Occipital lobe (tissue), 3 donors: ENCODE measurements at places on chromosomes 13 and 19. TPM values are rescaled to one million over a fixed set of nuclear protein-coding genes. Genes with fewer than 3 reads are reported as not detected.

DNA sequence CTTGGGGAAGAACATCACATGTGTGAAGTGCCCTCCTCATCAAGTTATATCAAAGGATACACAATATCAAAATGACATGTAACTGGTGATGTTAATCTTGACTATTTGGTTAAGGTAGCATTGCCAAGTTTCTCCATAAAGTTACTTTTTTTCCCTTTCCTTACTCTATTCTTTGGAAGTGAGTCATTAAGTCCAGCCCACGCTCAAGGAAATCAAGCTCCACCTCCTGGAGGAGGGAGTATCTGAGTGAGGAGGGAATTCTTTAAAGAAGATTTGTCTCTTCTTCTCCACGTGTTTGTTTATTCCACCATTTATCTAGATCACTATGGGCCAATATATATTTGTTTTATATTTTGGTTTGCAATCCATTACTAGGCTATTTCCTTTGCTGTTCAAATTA is 33.6 kb upstream of the FNDC3A start:
- DNase-seq, result no peak

The ICAM3 gene
- total RNA-seq, result 0.94 TPM

GRCh38 chr13:44974056-44974793 is 15.0 kb downstream of the NUFIP1 start:
- DNase-seq, result no peak

GRCh38 chr13:45209229-45209628 is 8.4 kb upstream of the KCTD4 start:
- DNase-seq, result no peak

- no peak for DNase-seq
These were observed 4.3 kb downstream of the KIRREL2 start for GRCh38 chr19:35860818-35861639.

DNA sequence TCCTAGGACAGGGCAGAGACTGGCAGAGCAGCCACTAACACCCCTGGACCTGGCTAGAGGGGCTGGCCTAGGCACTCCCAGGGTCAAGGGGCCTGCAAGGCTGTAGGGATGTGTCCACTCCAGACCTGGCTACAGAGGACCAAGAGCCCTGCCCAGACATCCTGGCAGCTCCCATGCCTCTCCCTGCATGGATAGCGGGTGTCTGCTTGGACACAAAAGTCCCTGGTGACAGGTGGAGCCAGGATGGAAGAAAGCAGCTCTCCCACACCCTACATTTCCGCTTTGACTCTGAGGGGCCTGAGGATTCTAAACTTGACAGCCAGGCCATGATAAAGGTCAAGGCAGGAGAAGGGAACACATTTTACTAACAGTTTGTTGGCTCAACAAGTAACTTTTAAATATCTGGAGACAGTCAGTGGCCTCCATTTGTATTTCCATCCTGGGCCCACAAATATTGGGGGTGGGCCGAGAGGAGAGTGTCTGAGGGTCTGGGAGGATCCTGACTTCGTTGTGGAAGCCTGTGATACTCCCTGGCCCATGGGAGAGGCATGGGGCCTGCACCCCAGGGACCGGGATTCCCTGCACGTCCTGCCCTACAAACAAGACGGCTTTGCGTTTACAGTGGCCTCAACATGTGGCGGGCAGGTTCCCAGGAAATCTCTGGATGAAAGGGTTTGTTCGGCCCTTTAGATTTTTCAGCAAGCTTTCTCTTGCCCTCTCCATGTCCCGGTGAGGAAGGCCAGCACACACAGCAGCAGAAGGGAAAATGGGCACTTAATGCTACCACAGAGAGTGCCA is 19.8 kb upstream of the SLC7A9 start:
- DNase-seq, result no peak

- DNase-seq, result no peak
These were observed 117.3 kb downstream of the RAB20 start for GRCh38 chr13:110444226-110444653.

The ITGBL1 gene
- total RNA-seq, result 1.1 TPM

The MTUS2 gene
- total RNA-seq, result 3.6 TPM

The ZGLP1 gene
- total RNA-seq, result 1.6 TPM

- DNase-seq, result no peak
These were observed 56.3 kb upstream of the GPR12 start for GRCh38 chr13:26816881-26817280.

DNA sequence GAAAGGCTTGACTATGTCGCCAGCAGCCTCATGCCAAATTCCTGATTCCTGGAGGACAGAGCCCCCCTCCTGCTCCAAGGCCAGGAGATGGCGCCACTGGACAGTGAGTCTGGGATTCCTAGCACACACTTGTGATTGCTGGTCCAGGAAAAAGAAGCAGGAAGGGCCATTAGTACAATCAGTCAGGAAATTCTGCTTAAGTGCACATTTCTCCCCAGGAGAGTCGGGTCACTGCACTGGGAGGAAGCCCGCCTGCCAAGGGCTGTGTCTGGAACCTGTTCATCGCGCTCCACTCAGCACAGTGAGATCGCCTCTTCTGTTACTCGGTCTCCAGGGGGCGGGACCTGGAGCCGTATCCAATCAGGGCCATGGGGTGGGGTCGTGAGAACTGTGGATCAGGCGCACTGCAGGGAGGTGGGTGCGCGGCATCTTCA is 65.1 kb downstream of the ZNF823 start:
- DNase-seq, result peak; percentile 12

The C2CD4C gene
- total RNA-seq, result 16.1 TPM

- no peak for DNase-seq
These were observed 171.3 kb downstream of the DACH1 start for GRCh38 chr13:71695662-71696061.

GRCh38 chr19:31730270-31730669 is 381.0 kb upstream of the TSHZ3 start:
- DNase-seq, result no peak

The MICOS13 gene
- 16.2 TPM for total RNA-seq

DNA sequence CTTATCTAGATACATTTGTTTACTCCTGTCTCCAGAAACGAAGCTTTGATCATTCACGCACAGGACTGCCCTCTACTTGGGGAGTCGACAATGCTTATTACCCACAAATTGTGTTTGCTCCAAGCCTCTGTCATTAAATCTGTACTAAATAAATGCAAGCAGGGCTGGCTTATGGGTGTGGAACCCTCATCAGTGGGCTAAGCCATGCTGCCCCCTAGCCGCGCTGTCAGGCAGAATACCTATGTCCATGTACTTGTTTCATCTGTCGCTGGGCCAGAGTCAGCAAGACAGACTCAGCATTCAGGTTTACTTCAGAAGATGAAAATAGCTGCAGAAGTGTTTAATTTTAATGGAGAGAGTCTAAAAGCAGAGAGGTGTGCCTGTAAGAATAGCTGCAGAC is 110.0 kb upstream of the PRR20A start:
- no peak for DNase-seq

DNA sequence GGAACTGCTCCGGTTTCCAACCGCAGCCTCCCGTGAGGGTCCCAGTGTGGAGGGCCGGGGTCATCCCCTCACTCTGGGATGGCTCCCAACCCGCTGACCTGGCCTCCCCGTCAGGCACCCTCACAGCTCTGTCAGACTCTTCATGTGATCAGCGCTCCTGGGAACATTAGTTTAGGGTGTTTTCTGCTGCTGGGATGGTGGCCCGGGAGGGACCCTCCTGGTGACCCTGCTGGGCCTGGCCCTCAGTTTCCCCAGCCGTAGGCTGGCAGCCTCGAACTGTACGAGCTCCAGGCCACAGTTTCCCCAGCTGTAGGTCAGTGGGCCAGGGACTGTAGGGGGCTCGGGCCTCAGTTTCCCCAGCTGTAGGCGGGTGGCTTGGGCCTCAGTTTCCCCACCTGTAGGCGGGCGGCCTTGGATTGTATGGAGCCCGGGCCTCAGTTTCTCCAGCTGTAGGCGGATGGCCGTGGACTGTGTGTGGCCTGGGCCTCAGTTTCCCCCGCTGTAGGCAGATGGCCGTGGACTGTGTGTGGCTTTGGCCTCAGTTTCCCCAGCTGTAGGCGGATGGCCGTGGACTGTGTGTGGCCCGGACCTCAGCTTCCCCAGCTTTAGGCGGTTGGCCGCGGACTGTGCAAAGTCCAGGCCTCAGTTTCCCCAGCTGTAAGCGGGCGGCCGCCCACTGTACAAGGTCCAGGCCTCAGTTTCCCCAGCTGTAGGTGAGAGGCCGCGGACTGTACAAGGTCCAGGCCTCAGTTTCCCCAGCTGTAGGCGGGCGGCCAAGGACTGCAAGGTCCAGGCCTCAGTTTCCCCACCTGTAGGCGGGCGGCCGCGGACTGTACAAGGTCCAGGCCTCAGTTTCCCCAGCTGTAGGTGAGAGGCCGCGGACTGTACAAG is 1.3 kb upstream of the PTBP1 start:
- no peak for DNase-seq

DNA sequence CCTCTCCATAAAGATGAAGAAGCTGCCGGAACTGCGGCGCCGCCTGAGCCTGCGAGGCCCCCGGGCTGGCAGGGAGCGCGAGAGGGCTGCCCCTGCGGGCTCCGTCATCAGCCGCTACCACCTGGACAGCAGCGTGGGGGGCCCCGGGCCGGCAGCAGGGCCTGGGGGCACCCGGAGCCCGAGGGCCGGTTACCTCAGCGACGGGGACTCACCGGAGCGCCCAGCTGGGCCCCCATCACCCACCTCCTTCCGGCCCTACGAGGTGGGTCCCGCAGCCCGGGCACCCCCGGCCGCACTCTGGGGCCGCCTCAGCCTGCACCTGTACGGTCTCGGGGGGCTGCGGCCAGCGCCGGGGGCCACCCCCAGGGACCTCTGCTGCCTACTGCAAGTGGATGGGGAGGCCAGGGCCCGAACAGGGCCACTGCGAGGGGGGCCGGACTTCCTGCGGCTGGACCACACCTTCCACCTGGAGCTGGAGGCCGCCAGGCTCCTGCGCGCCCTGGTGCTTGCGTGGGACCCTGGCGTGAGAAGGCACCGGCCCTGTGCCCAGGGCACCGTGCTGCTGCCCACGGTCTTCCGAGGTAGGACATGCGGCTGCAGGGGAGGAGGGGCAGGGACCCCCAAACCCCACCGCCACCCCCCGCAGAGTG is 2.7 kb downstream of the SYDE1 start:
- DNase-seq, result no peak

- no peak for DNase-seq
These were observed 5.4 kb upstream of the ZNF98 start for GRCh38 chr19:22427547-22427946.

GRCh38 chr13:95222733-95223018 is 78.6 kb downstream of the ABCC4 start:
- DNase-seq, result no peak

DNA sequence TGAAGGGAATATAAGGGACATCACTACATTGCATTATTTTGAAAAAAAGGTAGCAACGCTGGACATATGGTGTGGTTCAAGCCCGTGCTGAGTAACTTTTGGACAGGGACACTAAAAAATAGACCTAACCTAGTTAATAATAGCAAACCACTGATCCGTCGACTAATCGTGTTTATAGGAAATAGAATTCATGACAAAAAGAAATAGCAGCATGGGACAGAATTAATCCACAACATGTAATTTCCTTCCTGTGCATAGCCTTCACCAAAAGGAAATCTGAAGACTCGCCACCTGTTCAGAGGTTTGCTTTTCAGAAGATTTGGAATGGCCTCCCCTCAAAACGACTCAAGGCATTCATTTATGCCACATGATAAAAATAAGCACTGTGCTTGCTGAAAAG is 128.7 kb downstream of the FGF14 start:
- DNase-seq, result no peak

The GIPR gene
- not detected for total RNA-seq

- DNase-seq, result no peak
These were observed 56.2 kb upstream of the GPR183 start for GRCh38 chr13:99363391-99363790.

The FAAP24 gene
- total RNA-seq, result 1.6 TPM

The UFM1 gene
- 247 TPM for total RNA-seq

The CPB2 gene
- not detected for total RNA-seq

- no peak for DNase-seq
These were observed 949 bp downstream of the RAB3A start for GRCh38 chr19:18202778-18203407.

The SRRM5 gene
- total RNA-seq, result not detected
